ENCODE measurements at places on chromosomes 3 and 15.

DNA sequence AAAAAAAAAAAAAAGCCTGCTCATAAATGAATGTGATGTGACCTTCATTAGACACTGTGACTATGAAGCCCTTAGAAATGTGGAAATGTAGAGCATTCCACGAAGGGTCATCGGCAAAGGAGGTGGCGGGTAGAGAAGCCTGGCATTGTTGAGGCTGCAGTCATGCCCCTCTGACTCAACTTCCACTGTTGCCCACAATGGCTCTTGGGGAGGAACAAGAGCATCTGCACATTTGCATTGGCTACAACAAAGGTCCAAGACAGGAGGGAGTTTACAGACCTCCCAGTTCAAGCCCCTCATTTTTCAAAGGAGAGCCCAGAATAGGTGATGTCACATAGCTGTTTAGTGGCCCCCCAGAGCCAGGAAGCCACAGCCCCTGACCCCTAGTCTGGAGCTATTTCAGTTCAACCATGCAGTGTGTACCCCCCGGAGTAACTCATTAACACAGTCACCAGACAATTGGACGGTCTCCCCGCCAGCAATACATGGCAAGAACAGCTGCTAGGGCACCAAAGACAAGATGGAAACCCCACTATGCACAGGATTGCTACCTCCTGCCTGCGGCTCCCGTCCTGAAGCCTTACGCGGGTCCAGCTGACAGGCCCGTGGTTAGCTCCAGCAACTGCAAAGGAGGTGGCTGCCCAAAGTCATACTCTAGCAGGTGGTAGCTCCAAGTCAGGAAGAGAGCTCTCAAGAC lies 56.2 kb downstream of the SH3BP5 start:
- DNase-seq: no peak

DNA sequence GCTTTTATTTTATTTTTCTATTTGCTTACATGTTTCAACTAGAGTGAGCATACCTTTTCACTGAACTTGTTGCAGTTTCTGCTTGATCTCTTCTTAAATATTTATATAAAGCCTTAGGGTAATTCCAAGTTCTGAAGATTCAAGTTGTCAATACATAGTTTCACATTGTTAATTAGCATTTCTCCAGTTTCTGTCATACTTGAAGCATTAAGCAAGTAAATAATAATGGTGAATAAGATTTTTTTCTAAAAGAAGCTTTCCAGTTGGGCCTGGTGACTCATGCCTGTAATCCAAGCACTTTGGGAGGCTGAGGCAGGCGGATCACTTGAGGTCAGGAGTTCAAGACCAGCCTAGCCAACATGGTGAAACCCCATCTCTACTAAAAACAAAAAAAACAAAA lies 53.9 kb downstream of the CALML4 start:
- no peak for DNase-seq

- no peak for DNase-seq
Measured at GRCh38 chr3:99579246-99579645, 59.1 kb upstream of the COL8A1 start.

DNA sequence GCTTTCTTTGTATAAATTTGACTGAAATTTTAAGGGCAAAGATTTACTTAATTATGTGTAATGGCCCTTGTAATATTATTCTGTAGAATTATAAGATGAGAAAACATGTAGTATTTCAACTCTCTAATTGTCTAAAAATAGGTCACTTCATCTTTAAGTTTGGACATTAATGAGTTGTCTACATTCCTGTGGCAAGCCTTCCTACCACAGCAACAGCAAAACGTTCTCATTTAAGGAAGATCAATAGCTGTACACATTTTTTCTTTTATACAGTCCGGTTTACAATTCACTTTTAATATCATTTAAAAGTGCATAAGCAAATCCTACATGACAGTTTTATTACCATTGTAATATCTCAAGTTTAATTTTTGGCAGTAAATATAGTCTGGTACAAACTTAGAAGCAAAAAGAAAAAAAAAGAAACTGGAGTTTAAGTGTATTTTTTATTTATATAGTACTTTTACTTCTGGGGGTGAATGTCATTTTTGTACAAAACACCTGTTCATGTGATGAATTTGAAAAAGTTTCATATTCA lies 501.8 kb downstream of the ZPLD1 start:
- no peak for DNase-seq

DNA sequence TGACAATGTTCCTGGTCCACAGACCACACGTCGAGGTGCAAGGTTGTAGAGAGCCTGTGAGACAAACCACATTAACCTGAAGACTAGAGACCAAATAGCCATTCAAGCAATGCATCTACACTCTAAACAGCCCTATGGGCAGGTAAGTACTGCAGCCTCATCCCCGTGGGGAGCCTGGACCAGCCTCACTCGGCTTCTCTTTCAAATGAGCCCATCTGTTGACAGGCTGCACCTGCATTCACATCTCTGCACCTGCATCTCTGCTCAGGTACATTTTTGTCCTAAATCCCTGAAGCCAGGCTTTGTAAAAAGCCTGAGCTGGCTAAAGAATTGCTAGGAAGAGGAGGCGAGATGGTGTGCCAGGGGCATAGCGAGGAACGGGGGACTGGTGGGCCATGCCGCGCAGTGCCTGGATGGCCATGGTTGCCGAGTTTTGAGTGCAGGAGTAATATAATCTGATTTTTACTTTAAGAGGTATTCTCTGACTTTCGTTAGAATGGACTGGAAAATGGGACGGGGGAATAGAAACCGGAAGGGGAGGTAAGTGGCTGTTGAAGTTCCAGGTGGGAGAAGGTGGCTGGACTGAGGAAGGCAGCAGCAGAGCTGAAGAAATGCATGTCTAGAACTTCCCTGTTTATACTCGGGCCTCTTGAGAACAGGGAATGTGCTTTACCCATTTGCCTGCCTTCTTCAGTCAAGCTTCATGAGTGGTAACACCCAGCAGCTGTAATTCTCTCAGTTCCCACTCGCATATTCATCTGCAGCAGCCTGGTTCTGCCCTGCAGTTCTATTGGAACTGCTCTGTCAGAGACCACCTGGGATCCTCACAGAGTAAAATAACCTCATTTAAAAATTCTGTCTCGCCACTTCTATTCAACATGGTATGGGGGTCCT lies 226.4 kb downstream of the OPA1 start:
- no peak for DNase-seq

GRCh38 chr3:144011251-144011799 lies 39.7 kb downstream of the DIPK2A start:
- DNase-seq: no peak

DNA sequence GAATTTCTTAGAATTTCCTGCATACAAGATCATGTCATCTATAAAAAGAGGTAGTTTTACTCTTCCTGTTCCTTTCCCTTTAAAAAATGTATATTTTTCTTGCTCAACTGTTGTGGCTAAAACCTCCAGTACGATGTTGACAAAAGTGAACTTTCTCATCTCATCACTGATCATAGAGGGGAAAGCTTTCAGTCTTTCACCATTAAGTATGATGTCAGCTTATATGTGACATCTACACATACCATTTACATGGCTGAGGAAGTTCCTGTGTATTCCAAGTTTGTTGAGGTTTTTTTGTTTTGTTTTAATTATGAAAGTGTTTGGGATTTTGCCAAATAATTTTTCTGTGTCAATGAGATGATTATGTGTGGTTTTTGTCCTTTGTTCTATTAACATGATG lies 173.6 kb downstream of the PLD1 start:
- DNase-seq: no peak

- DNase-seq: peak; percentile 38
Measured at GRCh38 chr15:99343881-99344551, 92.7 kb downstream of the LRRC28 start.

- no peak for DNase-seq
Measured at GRCh38 chr3:46090161-46090591, 62.9 kb upstream of the XCR1 start.

DNA sequence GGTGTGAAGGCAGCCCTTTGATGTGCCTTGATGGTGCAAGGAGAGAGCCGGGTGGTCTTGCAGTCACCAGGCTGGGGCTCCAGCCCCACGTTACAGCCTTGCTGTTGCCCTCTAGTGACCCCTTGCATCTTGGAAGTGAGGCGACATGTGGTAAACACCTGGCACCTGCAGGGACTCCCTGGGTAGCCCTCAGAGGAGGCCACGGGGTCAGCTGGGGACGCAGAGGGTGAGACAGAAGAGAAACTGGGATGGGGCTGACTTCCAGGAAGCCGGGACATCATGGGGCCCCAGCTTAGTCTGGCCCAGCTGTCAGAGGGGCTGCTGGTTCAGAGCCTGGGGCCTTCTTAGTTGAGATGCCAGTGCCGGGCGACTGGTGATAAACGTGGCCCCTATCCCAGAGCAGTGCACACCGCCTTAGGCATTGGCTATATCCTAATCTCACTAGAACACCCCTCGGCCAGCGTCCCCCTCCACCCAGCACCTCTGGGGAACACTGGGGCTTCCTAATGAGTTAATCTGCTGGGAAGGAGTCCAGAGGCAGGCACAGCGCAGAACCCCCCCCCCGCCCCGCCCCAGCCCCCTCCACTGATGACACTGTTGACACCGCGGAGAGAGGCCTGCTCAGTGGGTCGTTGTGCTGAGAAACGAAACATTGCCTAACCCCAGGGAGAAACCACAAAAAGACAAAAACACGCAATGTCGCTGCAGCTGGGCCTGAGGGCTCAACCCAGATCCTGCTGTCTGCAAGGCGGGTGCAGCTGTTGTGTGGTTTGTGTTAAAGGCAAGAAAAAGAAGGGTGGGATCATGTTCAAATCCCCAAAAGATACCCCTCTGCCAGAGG lies 60.5 kb upstream of the KLF13 start:
- no peak for DNase-seq

GRCh38 chr15:71747128-71748083 lies 62.9 kb upstream of the NR2E3 start:
- DNase-seq: no peak

- no peak for DNase-seq
Measured at GRCh38 chr3:140395134-140396075, 282.5 kb upstream of the TRIM42 start.

GRCh38 chr3:154275965-154276364 lies 48.3 kb downstream of the DHX36 start:
- no peak for DNase-seq

DNA sequence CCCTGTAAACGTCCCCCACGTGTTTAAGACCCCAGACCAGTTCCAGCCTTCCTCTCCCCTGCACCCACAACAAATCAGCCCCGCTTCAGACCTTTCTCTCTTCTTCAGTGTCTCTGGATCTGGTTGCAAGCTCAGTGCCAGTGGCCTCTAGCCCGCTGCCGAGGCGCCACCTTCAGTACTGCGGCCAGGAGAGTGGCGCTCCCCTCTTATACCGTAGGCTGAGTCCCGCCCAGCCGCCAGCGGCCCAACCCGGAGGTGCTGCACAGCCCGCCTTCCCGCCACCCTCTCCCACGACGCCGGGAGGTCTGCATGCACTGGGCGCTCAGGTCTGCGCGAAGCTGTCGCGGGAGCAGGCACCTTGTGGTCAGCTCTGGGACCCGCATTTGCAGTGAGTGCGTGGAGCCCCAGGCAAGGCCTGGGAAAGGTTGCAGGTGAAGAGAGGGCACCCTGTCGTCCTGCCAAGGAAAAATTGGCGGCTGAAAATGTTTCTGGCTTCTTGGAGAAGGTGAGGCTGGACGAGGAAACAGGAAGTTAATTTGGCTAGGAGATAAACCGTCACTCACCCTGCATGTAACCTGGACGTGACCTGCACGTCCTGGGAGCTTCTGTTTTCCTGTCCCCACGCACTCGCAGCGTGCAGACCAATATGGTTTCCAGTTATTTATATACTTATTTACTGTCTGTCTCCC lies at the start of gene C2CD4B:
Gene C2CD4B, minus strand, starts transcription at position 182 of the 689 bp plus-strand sequence. CDS start 301 bp downstream, outside the sequence.
- no peak for DNase-seq
